NCI-H2081 treated with DMSO at 0.1 percent for 48 hours (cell line): ENCODE measurements at places on chromosomes 6 and 20.
A peak's percentile ranks its signal among the peaks of the same experiment; 100 is the strongest.

- peak; percentile 2 for DNase-seq
Measured at GRCh38 chr6:50791900-50792508, 26.7 kb upstream of the TFAP2B start.

GRCh38 chr20:61454053-61454452 lies 202.0 kb downstream of the CDH4 start:
- DNase-seq: no peak

- no peak for DNase-seq
Measured at GRCh38 chr20:32506721-32507120, 78.4 kb downstream of the NOL4L start.

DNA sequence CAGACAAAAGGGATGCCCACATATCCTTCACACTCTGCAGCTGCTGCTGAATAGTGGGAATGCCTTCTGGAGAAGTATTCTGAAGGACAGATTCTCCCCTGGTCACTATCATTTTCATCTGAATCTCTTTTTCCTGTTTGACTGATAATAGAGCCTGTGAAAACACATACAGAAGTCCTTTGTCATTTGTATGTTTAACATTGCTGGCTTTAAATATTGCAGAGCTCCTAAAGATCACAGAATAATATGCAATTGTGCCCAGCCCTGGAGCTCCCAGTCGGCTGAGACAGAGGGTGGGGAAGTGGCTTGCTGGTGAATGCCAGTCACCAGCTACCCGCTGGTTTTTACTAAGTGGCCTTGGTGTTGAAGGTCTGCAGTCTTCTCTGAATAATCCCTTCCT lies 272.3 kb downstream of the SYNE1 start:
- DNase-seq: no peak

DNA sequence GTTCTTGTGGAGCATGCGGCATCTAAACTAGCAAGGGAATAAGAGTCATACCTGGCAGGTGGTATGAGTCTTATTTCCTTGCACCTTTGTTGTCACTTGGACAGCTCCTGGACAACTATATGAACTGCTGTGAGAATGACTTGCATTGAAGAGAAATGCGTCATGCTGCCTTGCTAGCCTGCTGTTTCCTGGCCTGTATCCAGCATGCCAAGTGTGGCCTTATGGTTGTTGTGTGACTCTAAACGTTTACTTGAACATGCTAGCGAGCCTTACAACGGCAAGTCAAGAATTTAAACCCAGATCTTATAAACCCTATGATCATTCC lies 90.4 kb downstream of the CEP162 start:
- no peak for DNase-seq

- no peak for DNase-seq
Measured at GRCh38 chr6:137729866-137730629, 137.0 kb upstream of the TNFAIP3 start.

- DNase-seq: no peak
Measured at GRCh38 chr6:151291722-151292059, 51.9 kb downstream of the AKAP12 start.

DNA sequence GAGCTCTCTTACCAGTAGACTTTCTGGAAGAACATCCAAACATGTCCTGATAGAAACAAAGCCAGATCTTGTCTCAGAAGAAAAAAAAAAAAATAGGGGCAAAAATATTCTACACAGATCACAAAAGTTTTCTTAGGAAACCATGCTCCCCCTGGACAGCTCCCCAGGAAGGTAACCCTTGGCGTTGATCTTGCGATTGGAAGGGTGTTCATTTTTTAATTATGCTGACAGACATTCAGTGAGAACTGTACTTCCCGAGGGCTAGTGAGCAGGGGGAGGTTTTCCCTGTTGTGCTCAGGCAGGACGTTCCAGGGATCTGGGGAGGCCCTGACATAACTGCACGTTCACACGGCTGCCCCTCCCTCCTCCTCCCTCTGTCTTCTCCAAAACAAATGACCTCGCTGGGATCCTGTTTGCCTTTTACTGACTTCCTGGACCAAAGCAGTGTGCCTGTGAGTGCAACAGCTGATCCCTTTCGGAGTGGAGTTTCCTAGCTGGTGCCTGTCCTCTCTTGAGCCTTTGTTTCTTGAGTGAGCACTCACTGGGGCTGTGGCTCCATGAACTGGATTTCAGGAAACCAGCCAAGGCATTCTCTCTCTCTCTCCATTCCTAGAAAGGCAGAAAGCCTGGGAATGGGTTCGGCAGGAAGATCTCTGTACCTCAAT lies 46.7 kb downstream of the MARCKS start:
- no peak for DNase-seq

- DNase-seq: no peak
Measured at GRCh38 chr20:44219170-44219730, 8.7 kb upstream of the OSER1 start.

GRCh38 chr20:25238319-25239037 lies 9.4 kb upstream of the PYGB start:
- no peak for DNase-seq

- no peak for DNase-seq
Measured at GRCh38 chr6:109292983-109293586, 89.2 kb downstream of the CD164 start.

- DNase-seq: no peak
Measured at GRCh38 chr6:121885399-121886152, 450.1 kb downstream of the GJA1 start.

DNA sequence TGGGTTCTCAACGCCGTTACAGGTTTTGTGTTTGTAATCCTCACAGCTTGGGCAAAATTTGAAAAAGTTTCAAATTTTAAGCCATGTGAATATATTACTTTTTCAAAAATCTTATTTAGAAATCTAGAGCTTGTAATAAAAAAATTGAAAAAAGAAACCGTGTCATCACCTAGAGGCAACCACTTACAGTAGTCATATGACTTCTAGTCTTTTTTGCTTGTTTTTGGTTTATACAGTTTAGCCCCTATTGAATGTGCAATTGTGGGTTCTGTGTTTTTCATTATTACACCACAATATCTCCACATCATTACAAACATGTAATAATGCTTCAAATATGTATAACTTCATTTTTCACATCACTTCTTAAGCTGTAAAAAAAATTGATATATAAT lies 888 bp downstream of the DYNLRB1 start:
- DNase-seq: no peak

- no peak for DNase-seq
Measured at GRCh38 chr6:3026791-3027626, 27.3 kb downstream of the NQO2 start.

DNA sequence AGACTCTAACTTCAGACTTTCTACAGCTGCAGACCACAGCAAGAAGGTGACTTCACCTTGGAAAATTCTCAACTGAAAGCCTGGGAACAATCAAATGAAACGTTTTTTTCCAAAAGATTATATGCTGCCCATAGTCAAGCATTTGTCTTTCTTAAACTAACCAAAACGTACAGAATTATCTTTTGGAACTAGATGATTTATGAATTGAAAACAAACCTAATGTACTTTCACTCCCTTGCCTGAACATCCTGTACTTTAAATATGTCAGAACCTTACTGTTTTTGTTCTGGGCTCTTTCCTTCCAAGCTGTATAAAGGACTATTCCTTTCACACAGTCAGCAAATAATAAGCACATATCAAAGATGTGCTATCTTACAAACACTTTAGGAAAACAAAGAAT lies 62.4 kb upstream of the TNFAIP3 start:
- DNase-seq: no peak

DNA sequence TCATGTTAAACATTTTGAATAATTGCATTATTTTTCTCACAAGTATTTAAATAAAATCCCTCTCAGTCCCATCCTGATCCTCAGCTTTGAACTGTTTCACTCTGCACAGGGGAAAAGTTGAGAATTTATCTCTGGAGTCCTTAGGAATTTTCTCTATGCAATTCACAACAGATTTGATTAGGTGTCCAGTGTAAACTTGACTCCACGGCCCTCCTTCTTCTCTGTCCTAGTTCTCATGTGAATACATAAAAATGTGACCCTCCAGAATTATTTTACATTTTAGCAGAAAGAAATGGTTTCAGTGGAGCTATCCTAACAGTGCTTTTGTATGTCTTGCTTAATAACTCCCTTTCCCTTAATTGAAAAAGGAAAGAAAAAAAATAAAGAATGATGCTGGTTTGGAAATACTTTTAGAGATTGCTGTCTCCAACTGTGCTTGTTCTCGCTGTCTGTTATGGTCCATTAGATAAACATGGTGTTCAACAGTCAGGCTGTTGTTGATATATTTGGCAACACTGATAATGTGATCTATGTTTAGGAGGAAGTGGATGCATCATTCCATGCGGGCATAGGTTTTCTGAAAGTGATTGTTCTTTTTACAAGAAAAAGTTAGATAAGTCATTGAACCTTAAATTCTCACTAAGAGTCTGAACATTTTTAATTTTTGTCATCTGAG lies 599.4 kb upstream of the CITED2 start:
- no peak for DNase-seq

DNA sequence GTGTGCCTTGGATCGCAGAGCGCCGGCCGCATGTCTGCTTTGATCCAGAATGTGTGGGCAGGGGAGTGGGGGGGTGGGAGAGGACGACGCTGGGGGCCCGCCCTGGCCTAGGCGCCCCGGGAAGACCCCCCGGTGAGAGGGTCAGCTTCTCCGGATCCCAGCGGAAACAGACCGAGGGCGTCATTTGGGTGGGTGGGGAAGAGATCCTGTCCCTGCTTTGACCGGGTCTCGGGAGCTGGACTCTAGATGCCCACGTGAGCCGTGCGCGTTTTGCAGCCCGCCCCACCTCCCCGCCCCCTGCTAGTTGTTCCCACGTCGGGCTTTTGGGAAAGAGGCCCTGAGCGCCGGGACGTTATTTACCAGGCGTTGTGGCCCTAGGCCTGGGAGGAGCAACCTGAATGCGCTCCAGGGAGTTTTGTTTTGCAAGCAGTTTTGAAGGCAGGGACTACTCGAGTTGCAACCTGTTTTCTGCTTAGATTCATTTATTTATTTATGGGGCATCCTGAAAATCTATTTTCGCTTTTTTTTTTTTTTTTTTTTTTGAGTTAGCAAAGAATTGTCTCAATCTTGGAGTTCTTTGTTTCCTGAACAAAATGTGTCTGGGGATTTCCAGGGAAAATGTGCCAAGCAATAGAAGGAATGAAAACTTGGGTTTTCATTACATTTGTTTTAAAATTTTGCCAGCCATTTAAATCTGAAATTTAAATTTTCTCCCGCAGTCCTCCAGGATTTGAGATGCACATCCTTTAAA lies 1.6 kb downstream of the DSP start:
- no peak for DNase-seq

- no peak for DNase-seq
Measured at GRCh38 chr20:31830406-31830981, 11.3 kb downstream of the MYLK2 start.

DNA sequence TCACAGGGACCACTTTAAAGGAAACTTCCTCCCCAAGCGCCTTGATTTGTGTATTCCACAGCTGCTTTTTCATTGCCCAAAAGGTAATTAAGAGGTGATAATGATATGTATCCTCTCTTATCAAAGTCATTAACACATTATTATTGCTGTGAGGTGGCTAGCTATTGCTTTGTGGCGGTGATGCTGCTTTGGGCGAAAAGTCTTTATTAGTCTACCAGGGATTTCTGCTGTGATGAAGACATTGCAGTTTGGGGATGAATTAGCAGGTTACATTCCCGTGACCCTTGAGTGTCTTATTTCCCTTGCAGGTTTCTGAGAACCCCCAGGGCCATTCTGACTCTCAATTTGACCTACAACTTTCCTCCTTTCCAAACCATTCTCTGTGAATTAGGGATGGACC lies 143.4 kb upstream of the SOX4 start:
- DNase-seq: no peak

GRCh38 chr6:157456524-157456829 lies 75.5 kb downstream of the ZDHHC14 start:
- no peak for DNase-seq

DNA sequence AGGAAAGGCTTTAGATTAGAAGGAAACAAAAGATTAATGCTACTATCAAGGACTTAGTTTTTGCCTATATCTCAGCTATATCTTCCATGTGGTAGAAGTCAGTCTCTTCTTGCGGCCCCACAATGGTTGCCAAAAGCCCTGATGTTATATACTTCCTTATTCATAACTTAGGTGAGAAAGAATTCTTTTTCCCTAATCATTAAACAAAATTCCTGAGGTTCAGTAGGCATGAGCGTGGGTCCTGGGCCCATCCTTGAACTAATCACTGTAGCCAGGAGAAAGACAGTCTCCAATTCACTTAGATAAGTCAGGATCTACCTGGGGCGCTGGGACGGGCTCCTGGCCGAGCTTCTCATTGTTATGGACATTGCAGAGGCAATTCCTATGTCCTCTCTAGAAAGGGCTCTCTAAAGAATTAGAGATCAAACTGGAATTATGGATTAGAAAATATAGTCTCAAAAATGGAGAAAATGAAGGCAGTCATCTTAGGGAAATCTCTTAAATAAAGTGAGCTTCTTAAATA lies 134.3 kb downstream of the KIF6 start:
- no peak for DNase-seq

- DNase-seq: no peak
Measured at GRCh38 chr6:73177221-73177944, 47.9 kb downstream of the KHDC1L start.

DNA sequence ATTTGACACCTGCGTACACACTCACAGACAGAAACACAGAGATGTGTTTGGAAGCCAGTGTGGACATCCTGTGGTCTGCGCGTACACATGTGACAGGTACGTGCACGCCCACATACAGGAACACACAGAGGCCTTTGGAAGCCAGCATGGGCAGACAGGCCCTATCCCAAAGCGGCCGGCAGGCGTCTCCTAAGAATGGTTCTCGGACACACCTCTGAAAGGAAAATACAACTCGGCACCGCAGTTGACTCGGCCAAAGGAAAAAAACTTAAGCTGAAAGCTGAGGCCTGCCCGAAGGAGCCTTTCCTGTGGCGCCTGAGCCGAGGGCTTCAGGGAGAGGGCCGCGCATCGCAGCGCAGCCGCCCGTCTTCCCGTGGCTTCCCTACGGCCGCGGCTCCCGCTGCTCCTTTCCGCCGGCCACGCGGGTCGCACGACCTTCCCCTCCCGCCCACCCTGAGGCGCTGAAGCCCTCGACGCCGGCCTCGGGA lies 1.4 kb upstream of the CEP43 start:
- DNase-seq: no peak

GRCh38 chr6:105493736-105494135 lies 90.9 kb upstream of the PREP start:
- DNase-seq: no peak

GRCh38 chr20:54151075-54151439 lies 22.7 kb downstream of the CYP24A1 start:
- no peak for DNase-seq

DNA sequence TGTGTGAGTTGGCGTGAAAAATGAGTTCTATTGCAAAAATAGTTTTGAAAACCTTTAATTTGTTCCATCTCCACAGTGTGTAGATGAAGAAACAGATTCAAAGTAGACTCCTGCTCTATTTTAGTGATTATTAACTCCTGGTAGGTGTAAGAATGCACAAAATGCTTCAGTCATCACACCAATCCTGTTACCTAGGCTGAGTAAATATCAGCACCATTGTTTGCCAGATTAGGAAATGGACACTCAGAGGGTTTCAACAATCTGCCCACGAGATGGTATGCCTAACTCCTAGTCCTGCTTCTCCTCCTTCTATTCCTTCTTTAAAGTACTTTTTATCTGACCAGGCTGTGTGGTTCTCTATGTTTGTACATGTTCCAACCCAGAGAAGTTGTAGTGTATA lies 108.9 kb upstream of the AHI1 start:
- no peak for DNase-seq

- DNase-seq: no peak
Measured at GRCh38 chr20:32474967-32475811, 109.9 kb downstream of the NOL4L start.
